ENCODE measurements at places on chromosomes 12 and 14.

GRCh38 chr12:119440803-119441360 lies 106.4 kb downstream of the CCDC60 start:
- DNase-seq: no peak

GRCh38 chr12:89353823-89354611 lies 1.7 kb upstream of the DUSP6 start:
- DNase-seq: peak; percentile 65

- no peak for DNase-seq
Measured at GRCh38 chr12:18955594-18955993, 173.9 kb upstream of the PLEKHA5 start.

DNA sequence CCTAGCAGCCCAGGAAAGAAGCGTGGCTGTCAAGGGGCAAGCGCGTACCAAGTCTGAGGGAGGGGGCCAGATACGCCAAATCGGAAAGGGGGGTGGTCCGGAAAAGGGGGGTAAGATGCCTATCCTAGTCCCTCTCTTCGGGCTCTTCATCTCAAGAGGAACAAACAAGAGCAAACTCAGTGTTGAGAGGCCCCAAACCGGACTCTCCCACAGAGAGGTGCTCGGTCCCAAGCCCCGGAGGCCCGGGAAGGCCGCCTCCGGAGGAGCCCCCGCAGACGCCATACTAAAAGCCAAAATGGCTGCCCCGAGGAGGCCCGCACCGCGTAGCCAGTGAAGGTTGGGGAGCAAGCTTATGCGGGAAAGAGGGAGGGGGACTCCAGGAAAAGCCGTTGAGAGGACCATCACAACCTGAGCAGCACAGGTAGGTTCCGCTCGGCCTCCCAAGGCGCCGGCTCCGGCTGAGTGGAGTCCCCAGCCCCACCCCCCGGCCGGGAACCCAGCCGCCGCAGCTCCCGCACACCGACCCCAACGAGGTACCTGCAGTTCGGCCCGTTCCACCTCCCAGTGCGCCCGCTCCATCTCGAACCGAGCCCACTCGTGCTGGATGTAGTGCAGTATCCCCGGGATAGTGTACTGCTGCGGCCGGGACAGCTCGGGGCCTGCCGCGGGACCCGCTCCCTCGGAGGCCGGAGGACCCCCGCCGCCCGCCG lies at the start of gene AP4S1:
Gene AP4S1, plus strand, starts transcription at position 283 of the 710 bp plus-strand sequence. CDS start 40,548 bp downstream, outside the sequence.
- DNase-seq: peak; percentile 33

GRCh38 chr14:35352274-35353233 lies 52.0 kb downstream of the NFKBIA start:
- no peak for DNase-seq
